ENCODE measurements at places on chromosomes 3 and 15.
A peak's percentile ranks its signal among the peaks of the same experiment; 100 is the strongest.

- DNase-seq: no peak
Measured at GRCh38 chr3:134974624-134975023, 179.6 kb downstream of the EPHB1 start.

DNA sequence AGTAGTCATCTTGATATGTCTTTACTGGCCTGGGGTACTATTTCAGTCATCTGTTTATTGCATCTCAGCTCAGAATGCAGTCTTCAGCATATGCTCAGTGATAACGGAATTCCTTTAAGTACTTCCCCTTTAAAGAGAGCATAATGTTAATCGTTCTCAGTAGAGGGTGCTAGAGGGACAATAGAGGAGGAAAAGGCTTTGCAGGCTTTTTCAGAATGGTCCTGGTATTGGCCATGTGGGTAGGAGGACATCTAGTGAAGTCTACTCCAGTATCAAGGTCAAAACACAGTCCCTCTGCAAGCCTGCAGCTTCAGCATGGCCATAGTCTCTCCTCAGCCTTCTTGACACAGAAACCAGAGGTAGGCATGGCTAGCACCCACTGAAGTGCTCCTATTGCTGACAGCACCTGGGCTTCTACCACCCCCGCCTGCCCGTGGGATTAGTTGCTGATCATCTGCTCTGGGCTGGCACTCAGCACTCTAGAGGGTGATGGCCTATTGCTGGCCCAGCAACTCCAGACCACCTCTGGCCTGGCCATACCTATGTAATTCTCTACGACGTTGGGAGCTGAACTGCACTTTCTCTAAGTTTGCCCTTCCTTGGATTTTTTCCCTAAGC, 65.4 kb downstream of the KCNH8 start:
- DNase-seq: no peak

- no peak for DNase-seq
Measured at GRCh38 chr3:68874551-68875348, 57.6 kb downstream of the TAFA4 start.

DNA sequence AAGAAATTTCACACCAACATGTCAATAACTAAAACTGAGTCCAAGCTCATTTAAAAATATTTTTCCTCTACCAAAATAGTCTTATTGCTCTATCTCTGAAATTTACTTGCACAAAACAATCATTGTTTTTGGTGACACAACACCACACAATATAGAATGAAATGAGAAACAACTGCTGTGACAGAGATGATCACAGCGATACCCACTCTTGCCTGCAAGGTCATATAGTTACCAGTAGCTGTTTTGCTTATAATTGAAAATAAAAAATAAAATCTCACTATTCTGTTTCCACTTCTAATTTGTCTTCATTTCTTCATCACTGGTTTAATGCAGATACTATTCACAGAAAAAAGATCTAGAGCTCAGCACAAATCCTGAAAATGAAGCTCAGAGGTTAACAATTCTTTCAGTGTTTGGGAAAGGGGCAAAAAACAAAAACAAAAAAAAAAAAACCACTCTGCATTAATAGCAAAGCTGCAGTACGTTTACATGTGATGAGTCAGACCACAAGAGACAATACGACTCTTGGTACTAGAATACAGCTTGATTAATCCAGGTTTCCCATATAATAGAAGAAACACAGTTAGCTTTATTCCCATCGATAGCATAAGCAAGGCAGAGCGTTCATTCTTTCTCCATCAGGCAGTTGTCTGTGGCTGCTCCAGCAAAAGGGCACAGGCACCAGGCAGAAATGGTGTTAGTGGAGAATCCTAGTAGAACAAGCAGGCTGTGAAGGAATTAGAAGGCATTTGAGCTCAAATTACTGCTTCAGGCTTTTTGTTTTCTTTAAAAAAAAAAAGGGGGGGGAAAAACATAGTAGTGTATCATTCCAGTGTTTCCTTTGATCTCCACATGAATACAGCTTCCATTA, 773 bp downstream of the ANKRD28 start:
- DNase-seq: no peak

DNA sequence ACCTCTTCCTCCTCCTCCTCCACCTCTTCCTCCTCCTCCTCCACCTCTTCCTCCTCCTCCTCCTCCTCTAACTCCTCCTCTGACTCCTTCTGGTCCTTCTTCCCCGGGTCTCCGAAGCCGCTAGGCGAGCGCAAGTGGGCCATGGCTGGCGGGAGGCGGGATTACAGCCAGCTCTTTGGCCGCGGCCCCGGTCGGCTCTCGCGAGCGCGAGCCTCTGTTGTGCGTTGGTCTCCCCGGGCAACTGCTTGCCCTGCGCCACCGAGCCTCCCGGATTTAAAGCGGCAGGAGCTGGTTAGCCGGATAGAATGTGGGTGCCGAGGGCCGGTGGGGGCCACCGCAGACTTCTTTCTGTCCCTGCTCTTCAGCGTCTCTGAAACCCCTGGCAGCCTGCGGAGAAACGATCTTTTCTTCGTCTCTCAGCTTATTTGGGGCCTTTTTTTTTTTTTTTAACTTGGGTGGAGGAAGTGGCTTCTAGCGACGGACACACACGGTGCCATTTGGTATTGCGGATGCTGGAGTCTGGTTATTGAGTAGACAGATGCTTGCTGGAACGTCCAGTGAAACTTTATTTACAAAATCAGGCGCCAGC, at the start of gene ERICH6:
ERICH6 (minus strand) TSS at position 165 of the 589 bp plus-strand sequence; CDS start at position 143, 22 bp downstream.
- peak; percentile 75 for DNase-seq

GRCh38 chr3:101902041-101902440, 52.7 kb downstream of the NFKBIZ start:
- DNase-seq: no peak

DNA sequence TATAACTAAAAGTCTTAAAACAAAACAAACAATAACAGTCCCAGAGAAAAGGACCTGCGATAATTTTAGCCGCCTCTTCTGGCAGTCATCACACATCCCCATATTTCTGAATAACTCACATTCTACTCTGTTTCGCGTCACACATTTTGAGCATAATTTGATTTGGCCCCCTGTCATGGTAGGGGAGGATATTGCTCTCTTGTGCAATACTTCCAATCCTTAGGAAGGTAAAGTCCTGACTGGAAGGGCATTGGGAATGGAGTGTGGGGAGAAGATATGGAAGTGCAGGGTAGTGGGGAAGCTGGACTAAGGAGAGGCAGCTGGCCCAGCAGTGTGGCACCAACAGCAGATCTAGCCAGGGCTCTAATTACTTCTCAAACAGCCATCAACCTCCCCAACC, 11.3 kb upstream of the FSIP1 start:
- DNase-seq: no peak

GRCh38 chr15:73081321-73081958, 29.2 kb downstream of the NEO1 start:
- no peak for DNase-seq

DNA sequence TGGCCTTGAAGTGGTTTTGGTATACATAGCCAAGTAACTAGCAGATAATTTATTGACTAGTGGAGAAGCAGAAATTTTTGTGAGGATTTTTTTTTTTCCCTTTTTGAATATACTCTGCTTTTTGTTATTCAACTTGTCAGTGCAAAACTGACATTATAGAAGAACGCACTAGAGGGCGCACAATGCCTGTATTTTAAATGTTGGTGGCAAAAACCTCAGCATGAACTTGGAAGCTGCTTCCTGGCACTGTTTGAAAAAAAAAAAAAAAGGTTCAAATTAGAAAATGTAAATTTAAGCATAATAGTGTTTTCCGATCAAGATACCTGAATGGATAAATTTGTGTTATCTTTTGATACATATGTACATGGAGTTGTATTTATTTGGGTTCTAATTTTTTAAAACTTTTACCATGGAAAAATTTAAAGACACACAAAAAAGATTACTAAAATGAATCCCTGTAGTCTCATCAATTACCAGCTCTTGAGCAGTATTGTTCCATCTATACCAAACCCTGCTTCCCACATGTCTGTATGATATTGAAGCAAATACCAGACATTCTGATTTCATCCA, 56.0 kb downstream of the SLC25A26 start:
- DNase-seq: peak; percentile 35

DNA sequence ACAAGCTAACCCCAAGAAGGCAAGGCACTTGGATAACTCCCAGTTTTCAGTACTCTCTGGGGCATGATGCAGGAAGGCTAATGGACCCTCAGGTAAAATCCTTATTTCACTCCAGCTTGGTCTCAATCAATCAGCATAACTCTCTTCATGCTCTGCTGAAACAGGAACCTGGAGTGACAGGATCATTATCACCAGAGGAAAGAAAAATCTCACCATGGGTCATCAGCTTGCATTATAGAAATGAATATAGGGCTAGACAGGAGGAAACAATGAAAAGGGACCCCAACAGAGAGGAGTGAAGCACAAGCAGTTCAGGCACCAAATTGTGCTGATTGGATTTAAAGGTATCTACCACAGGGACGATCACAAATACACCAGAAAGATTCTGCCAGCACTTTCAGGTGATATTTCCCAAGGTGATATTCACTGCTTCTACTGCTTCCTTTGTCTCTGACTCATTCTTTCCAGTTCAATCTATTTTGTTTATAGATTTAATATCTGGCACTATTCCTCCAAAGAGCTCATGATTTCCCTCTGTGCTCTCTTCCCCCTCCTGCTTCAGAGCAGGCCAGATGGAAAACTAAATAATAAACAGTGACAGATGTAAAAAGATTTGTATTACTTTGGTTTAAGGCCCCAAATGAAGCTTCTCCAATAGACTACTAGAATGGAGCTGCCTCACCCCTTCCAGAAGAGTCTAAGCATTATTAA, 22.9 kb upstream of the THUMPD3 start:
- DNase-seq: no peak
